ENCODE measurements at places on chromosomes 1 and 21.
A peak's percentile ranks its signal among the peaks of the same experiment; 100 is the strongest.

DNA sequence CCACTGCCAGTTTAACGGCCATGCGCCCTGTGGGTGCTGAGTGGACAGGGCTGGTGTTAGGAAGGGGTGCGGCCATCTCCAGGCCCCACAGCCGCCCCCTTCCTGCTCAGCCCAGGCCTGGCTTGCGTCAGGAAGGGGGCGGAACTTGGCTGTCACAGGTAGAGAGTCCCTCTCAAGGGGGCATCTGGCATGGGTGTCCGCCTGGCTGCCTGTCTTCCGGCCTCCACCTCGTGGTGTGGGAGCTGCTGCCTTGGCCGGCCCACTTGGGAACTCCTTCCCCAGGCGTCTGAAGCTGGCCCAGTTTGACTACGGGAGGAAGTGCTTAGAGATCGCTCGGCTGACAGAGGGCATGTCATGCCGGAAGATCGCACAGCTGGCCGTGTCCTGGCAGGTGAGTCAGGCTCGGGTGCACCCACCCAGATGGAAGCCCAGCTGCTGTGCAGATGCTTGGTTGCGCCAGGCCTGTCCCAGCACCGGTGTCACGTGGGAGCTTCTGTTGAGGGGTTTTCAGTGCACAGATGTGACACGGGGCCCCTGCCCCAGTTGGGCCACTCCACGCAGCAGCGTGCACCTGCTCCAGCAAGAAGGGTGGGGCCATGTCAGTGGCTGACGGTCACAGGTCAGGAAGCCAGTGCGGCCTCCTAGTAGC is 9.1 kb upstream of the ATAD3B start:
- peak; percentile 52 for DNase-seq

DNA sequence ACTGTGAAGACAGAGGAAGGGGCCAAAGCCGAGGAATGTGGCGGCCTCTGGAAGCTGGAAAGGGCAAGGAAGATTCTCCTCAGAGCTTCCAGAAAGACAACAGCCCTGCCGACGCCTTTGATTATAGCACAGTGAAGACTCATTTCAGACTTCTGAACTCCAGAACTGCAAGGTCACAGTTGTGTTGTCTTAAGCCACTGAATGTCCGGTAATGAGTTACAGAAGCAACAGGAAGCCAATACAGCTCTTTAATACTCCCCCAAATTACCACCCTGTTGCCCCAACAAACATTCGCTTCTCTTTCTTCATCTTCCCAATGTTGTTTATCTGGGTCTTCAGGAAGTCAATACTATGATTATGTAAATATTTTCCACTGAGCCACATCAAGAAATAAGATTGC is 44.0 kb downstream of the ETS2 start:
- DNase-seq, result no peak

- DNase-seq, result no peak
Observed at GRCh38 chr21:36096398-36097290, 26.8 kb downstream of the CBR1 start.

- DNase-seq, result no peak
Observed at GRCh38 chr1:8349473-8349865, 31.6 kb downstream of the SLC45A1 start.

DNA sequence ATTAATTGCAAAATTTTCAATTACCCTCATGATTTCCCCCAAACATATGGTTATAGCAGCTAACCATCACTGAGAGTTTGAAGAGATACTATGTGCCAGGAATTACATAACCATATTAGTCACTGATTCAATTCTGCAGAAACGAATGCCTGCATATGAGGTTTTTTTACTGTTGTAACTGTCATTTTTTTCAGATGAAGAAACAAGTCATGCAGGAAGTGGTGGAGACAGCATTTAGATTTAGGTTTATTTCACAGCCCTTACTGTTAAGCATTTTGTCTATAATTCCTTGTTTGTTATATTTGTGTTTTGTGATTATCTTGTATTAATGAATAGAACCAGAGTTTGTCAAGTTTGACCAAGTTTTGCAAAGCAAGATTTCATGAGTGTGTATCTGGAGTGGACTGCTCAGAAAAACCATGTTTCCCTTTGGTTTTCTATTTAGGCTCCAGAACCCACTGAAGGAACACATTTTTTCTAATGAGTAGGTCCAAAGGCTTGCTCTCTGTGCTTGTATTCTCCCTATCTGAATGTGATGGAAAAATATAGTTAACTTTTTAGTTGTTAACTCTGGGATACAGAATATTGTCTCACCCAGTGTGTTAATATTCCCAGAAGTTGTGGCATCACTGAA is 308.5 kb upstream of the ADAMTS5 start:
- no peak for DNase-seq

DNA sequence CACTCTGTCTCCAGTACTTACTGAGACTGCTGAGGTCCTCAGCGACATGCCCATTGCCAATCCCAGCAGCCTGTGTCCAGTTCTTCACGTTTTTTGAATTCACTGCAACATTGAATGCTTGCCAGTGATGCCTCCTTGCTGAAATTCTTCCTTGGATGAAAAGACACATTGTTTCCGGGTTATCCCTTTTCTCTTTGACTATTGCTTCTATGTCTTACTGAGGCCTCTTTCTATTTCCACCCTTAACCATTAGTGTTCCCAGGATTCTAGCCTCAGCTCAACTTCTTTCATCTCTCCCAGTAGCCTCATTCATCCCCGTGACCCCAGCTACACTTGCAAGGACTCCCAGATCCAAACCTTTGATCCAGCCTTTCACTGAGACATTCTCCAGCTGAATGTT is 46.5 kb upstream of the KIF26B start:
- no peak for DNase-seq

GRCh38 chr1:971751-972506 is 5.6 kb downstream of the PLEKHN1 start:
- no peak for DNase-seq

- no peak for DNase-seq
Observed at GRCh38 chr1:44643721-44644334, 30.5 kb downstream of the TMEM53 start.

GRCh38 chr1:98849969-98850636 is 154.6 kb downstream of the PLPPR5 start:
- no peak for DNase-seq

- no peak for DNase-seq
Observed at GRCh38 chr1:66438501-66438900, 95.5 kb upstream of the SGIP1 start.

DNA sequence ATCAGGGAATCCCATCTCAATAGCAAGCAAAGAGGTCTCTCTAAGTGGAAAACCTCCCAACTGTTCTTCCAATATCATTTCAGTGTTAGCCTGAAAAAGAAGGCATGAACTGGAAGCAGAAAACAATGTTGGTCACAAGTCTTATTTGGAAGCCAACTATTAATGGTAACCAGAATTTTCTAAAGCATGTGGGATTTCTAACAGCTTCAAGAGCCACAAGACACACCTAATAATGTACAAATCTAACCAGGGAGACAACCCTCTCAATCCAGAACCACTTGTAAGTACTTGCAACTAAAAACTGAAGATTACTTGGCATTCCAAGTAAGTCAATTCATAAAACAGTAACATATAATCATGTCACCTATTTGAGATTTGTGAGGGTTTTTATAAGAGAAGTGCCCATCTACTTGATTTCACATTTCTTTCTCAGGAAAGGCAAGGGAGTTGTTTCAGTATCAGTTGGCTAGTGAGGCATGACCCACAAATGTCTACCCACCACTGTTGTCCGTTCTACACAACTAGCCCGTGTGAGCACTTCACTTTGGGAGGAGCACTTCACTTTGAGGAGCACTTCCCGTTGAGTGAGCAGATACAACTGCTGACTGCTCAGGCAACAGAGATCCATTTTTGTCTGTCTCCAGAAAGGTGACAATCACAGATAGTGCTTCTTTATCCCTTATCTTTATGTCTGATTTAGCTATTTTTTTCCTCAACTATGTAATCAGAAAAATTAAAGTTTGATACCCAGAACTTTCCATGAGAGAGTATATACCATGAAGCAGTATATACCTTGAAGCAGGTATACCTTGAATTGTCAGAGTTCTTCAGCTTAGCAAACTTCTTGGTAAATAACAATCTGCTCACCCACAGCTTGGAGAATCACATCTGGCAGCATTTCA is 11.1 kb downstream of the STX6 start:
- DNase-seq, result no peak
